ENCODE measurements at places on chromosomes 3 and 15.

- H3K27ac ChIP-seq = no peak overlapping the region
- no peak overlapping the region for H3K4me3 ChIP-seq
- peaks cover 74% of the 10 kb centered on the region for H3K36me3 ChIP-seq
- no peak for DNase-seq
- H3K27me3 ChIP-seq = no peaks in the 10 kb centered on the region
These were observed 28.4 kb downstream of the RBM5 start for GRCh38 chr3:50117120-50117519.

DNA sequence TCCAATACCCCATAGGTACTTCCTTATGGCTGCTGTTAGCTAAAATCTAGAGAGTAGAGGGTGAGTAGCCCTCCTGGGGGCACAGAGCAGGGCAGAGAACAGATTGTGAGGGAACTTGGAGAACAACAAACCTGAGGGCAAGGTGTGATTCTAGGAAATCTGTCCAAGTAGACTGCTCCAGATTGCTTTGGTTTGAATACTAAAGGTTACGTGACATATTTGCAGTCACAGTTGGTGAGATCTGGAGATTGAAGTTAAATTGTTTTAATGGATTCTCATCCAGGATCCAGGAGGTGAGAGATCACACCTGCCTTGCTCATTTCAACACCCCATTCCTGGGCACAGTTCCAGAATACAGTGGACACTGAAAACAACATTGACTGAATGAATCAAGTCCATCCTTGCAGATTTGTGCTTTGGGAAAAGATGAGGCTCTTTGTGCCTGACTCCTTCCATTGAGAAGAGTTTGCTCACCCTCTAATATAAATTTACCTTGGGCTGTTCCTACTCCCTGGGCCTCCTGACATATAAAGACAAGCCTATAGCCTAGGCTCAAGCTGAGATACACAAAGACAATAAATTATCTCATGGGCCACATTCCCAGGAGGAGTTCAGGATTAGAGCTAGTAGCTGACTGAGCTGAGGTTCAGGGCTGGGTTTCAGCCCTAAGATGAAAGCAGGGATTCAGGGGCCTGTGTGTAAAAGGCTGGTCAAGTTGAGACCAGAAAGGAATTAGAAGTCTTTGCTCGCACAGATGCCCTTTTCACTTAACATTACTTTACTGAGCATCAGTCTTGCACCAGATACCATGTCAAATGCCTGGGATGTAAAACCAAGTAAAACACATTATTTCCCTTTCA, 400.9 kb upstream of the MCTP2 start:
- H3K4me3 ChIP-seq = no peak overlapping the region
- DNase-seq = no peak
- H3K27me3 ChIP-seq = no peaks in the 10 kb centered on the region

DNA sequence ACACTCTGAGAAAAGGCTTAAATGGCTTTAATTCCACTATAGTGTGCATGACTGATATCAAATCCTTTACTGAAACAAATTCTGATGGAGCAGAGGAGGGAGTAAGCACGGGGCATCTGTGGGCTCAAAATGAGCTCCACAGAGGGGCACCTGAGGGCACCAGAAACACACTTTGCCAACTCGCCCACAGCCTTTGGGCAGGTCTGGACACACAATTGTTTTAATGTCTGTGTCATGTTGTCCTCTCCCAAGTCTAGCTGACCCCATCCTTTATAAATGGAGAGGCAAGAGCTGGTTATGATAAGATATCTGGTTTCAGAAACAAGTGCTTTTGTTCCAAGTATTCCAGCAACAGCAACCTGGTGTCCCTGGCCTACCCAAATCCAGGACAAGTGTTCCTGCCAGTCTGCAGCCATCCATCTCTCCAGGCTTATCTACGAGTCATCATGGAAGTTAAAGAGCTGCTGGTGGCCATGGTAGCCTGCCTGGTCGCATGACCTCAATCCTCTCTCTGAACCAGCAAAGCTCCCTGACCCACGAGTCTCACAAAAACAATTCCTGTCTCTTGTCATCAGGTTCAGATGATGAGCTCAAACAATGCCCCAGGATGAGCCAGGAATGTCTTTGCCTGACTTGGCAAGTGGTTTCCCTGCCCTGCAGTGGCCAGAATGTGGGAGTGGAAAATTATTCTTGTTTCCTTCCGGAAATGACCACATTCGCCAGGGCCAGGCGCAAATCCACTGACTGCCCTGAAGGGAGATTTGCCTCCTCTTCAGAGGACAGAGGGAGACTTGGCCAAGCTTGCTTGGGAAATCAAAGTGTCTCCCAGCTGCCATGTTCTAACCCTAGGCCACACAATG, 64.4 kb upstream of the TPM1 start:
- no peak overlapping the region for H3K27ac ChIP-seq
- H3K4me1 ChIP-seq = peaks cover 21% of the 10 kb centered on the region
- DNase-seq = peak; percentile 44
- H3K27me3 ChIP-seq = no peaks in the 10 kb centered on the region

DNA sequence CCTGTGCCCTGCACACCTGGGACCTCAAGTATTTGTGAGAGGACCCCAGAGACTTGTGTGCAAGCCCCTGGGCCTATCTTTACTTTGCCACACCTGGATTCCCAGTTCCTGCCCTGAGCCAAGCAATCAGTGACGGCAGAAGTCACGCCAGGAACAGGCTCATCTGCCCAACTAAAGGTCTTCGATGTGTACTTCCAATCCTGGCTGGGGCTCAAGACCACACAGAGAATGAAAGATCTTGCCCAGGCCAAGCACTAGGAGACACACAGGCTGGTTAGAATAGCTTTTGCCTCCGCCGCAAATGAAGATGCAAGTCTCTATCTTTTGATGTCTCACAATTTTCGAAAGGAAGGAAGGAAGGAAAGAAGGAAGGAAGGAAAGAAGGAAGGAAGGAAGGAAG, 228.8 kb downstream of the OCA2 start:
- no peaks in the 10 kb centered on the region for H3K4me1 ChIP-seq
- H3K27ac ChIP-seq = no peak overlapping the region
- H3K36me3 ChIP-seq = no peaks in the 10 kb centered on the region
- H3K27me3 ChIP-seq = no peaks in the 10 kb centered on the region
- no peak overlapping the region for H3K4me3 ChIP-seq
- DNase-seq = no peak

All from IMR-90 (cell line).